ENCODE measurements at places on chromosomes 7 and 10. TPM values are rescaled to one million over a fixed set of nuclear protein-coding genes. Genes with fewer than 3 reads are reported as not detected.

Gene HILPDA
- total RNA-seq, result 10.5 TPM

Gene C10orf90
- not detected for total RNA-seq

Gene FERD3L
- not detected for total RNA-seq

GRCh38 chr10:118310822-118311221 lies 31.3 kb downstream of the FAM204A start:
- DNase-seq, result no peak

Gene SPDYE9
- not detected for total RNA-seq

DNA sequence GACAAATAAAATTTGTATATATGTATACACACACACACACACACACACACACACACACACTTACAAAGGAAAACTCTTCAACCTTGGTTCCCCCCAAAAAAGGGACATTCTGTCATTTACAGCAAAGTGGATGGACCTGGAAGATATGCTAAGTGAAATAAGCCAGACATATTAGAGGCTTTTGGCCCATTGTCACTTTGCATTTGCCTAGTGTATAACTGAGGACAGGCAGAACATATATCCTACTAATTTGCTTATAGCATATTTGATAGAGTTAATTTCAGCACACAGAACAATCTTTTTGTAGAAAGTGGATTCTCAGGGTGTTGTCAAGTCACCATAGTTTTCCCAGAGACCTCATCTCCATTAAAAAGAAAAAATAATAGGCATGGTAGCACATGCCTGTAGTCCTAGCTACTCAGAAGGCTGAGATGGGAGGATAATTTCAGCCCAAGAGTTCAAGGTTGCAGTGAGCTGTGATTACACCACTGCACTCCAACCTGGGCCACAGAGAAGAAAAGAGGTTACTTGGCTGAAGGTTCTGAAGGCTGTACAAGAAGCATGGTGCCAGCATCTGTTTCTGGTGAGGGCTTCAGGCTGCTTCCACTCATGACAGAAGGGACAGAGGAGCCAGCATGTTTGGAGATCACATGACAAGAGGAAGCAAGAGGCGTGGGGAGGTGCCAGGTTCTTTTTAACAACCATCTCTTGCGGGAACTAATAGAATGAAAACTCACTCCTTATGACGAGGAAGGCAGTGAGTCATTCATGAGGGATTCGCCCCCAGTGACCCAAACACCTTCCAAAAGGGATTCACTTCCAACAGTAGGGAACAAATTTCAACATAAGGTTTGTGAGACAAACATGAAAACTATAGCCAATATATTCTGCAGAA lies 135.6 kb downstream of the TMEM168 start:
- no peak for DNase-seq

Gene CFTR
- 27.7 TPM for total RNA-seq

DNA sequence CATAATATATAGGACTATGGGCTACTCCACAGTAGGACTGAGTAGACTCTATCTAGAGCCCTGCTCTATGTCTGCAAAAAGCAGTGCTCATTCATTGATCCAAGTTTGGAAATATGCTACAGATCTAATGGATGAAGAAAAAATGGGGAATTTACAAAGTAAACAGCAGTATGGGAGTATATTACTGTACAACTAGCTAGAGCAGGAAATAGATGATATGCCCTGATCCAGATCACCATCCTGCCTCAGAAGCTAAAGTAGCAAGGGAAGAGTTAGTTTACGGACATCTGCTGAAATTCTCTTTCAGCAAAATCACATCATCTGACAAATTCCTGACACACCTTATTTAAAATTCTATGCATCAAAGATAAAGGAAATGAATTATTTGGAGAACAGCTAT lies 168.2 kb upstream of the SEMA3A start:
- no peak for DNase-seq

- DNase-seq, result no peak
Observed at GRCh38 chr7:29120955-29121354, 25.4 kb downstream of the CPVL start.
